ENCODE measurements at places on chromosomes 5 and 9. TPM values are rescaled to one million over a fixed set of nuclear protein-coding genes. Genes with fewer than 3 reads are reported as not detected.
A peak's percentile ranks its signal among the peaks of the same experiment; 100 is the strongest.

GRCh38 chr9:134566196-134566847 lies 75.3 kb upstream of the COL5A1 start:
- H3K27ac ChIP-seq: no peak overlapping the region
- no peak for DNase-seq
- no peaks in the 10 kb centered on the region for H3K4me1 ChIP-seq
- no peak overlapping the region for H3K4me3 ChIP-seq
- no peaks in the 10 kb centered on the region for H3K36me3 ChIP-seq

DNA sequence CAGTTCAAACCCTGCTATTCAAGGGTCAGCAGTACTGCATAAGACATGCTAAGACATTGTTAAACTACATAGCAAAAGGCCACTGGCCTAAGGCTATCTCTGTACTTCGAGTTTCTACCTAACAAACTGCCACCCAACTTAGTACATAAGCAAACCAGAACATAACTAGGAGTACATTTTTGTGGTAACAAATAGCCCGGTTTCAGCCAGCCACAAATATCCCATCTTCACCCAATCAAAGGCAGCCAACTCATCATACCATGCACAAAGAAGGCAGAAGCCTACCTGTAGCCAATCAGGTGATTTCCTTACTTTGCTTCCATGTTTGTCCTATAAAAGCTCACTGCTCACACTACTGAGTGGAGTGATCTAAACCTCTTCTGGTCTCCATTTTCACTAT lies 201.4 kb downstream of the SMARCA2 start:
- H3K4me1 ChIP-seq: no peaks in the 10 kb centered on the region
- no peaks in the 10 kb centered on the region for H3K36me3 ChIP-seq
- no peak overlapping the region for H3K27ac ChIP-seq

- no peak for DNase-seq
- no peak overlapping the region for H3K27ac ChIP-seq
- no peaks in the 10 kb centered on the region for H3K4me1 ChIP-seq
- no peak overlapping the region for H3K4me3 ChIP-seq
- no peaks in the 10 kb centered on the region for H3K36me3 ChIP-seq
These were observed 5.2 kb downstream of the HAPLN1 start for GRCh38 chr5:83715236-83716065.

ARL14EPL gene
- not detected for total RNA-seq

- no peaks in the 10 kb centered on the region for H3K27me3 ChIP-seq
- H3K4me3 ChIP-seq: no peak overlapping the region
- no peak overlapping the region for H3K27ac ChIP-seq
- no peaks in the 10 kb centered on the region for H3K4me1 ChIP-seq
- no peak for DNase-seq
- peaks cover 17% of the 10 kb centered on the region for H3K36me3 ChIP-seq
These were observed 39.3 kb downstream of the PRRC1 start for GRCh38 chr5:127556609-127557334.

GRCh38 chr9:272251-273213 lies 57.9 kb downstream of the DOCK8 start:
- H3K4me3 ChIP-seq: peak overlapping the region; percentile 75
- H3K4me1 ChIP-seq: peaks cover 71% of the 10 kb centered on the region
- H3K36me3 ChIP-seq: no peaks in the 10 kb centered on the region
- peak overlapping the region; percentile 89 for H3K27ac ChIP-seq

- H3K27ac ChIP-seq: no peak overlapping the region
- peaks cover 33% of the 10 kb centered on the region for H3K36me3 ChIP-seq
- no peak for DNase-seq
- H3K27me3 ChIP-seq: no peaks in the 10 kb centered on the region
- H3K4me1 ChIP-seq: peaks cover 19% of the 10 kb centered on the region
- no peak overlapping the region for H3K4me3 ChIP-seq
These were observed 7.6 kb downstream of the ZMAT2 start for GRCh38 chr5:140707812-140708211.

DNA sequence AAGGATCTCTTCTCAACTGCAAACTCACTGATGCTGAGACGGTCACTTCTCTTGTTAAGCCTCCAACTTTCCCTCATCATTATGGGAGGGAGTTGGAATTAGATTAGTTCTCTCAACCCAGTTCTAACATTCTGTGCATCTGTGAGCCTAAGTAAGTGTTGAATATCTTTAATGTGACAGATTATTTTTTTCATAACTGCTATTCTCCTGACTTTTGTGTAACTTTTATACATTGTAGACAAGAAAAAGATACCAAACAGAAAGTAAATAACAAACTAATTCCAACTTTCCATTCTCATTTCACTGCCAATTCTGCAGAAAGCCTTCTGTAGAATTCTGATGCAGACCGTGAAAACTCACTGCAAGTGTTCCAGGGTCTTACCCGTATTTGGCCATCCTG lies 813.5 kb downstream of the TLE4 start:
- H3K4me1 ChIP-seq: no peaks in the 10 kb centered on the region
- H3K4me3 ChIP-seq: no peak overlapping the region
- no peak for DNase-seq
- H3K27ac ChIP-seq: no peak overlapping the region

GRCh38 chr9:26357803-26358344 lies 534.7 kb downstream of the CAAP1 start:
- no peaks in the 10 kb centered on the region for H3K27me3 ChIP-seq
- H3K4me1 ChIP-seq: no peaks in the 10 kb centered on the region
- no peak overlapping the region for H3K4me3 ChIP-seq
- no peaks in the 10 kb centered on the region for H3K36me3 ChIP-seq

- no peak for DNase-seq
- H3K4me3 ChIP-seq: no peak overlapping the region
- H3K27me3 ChIP-seq: no peaks in the 10 kb centered on the region
- H3K27ac ChIP-seq: no peak overlapping the region
- no peaks in the 10 kb centered on the region for H3K36me3 ChIP-seq
These were observed 105.6 kb downstream of the KCTD16 start for GRCh38 chr5:144276034-144276822.

DNA sequence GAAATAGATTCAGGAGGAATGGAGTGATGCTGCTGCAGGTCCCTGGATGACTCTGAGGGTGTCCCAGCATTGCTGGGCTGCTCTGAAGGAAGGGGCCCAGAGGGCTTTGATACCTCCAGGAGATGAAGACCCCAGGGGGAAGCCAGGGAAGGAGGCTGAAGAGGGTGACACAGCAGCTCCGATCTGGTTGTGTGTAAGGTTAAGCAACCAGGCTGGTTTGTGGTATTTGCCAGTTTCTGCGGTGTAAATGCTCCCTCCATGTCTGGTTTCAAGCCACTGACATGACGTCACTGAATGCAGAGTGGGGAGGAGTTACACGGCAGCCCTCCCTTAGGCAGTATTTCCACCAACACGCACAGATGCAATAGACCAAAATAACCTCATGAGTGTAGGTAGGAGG lies 40.0 kb upstream of the ORM1 start:
- no peaks in the 10 kb centered on the region for H3K36me3 ChIP-seq
- H3K27ac ChIP-seq: no peak overlapping the region
- H3K4me1 ChIP-seq: no peaks in the 10 kb centered on the region
- DNase-seq: no peak

KCNN2 gene
- not detected for total RNA-seq

- H3K36me3 ChIP-seq: no peaks in the 10 kb centered on the region
- peak; percentile 51 for DNase-seq
- H3K4me3 ChIP-seq: no peak overlapping the region
- no peak overlapping the region for H3K27ac ChIP-seq
- H3K27me3 ChIP-seq: no peaks in the 10 kb centered on the region
These were observed 4.8 kb upstream of the SARDH start for GRCh38 chr9:133742849-133743444.

Measured in CD4-positive, alpha-beta memory T cell (primary cell).